Pons (tissue), 1 donor: ENCODE measurements at places on chromosomes 12 and 14.

DNA sequence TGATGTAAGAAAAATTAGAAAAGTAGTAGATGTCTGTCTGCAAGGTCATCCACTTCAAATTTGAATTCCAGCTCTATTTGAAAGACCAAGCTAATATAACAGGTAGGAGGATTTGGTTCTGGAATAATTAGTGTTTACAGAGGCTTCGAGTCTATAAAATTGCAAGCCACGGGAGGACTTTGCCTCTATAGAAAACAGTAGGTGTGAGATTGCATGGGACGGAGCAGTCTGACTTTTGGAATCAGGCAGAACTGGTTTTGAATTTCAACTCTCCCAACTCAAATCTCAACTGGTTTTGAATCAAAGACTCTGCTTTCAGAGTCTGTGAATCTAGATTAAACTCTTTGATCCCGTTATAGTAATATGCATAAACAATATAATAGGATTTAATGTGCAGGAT, 82.4 kb downstream of the PIK3C2G start:
- DNase-seq: no peak

DNA sequence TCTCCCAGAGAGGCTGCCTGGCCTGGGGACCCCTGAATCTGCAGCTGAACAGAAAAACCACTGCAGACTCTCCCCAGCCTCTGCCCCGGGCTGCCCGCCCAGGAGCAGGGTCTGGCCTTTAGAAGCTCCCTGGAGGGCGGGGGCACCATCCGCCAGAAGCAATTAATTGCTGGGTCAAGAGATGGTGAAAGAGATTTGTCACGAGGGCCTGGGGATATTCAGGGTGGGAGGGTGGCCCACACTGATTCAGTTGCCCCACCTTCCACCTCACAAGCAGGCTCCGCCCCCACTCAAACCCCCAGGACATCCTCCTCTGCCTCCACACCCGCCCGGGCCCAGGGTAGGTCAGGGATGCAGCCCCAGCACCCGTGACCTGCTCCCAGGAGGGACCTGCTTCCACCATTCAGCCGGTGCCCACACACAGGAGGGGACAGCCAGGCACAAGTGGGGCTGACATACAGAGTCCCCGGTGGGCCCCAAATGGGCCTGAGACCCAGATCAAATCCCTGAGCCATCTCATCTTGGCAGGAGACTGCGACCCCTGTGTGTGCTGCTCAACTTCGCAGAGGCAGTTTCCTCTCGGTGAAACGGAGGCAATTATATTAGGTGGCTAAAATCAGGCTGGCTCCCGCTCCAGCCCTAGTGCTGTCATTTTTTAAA, 23.0 kb downstream of the NCOR2 start:
- DNase-seq: no peak

DNA sequence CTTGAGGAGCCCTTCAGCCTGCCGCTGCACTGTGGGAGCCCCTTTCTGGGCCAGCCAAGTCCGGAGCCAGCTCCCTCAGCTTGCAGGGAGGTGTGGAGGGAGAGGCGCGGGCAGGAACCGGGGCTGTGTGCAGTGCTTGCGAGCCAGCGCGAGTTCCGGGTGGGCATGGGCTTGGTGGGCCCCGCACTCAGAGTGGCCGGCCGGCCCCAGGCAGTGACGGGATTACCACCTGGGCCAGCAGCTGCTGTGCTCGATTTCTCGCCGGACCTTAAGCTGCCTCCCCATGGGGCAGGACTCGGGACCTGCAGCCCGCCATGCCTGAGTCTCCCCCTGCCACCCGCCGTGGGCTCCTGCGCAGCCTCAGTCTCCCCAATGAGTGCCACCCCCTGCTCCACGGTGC, 116.9 kb downstream of the PAWR start:
- DNase-seq: no peak

GRCh38 chr14:38873941-38874612, 229.0 kb downstream of the SEC23A start:
- DNase-seq: peak; percentile 62

DNA sequence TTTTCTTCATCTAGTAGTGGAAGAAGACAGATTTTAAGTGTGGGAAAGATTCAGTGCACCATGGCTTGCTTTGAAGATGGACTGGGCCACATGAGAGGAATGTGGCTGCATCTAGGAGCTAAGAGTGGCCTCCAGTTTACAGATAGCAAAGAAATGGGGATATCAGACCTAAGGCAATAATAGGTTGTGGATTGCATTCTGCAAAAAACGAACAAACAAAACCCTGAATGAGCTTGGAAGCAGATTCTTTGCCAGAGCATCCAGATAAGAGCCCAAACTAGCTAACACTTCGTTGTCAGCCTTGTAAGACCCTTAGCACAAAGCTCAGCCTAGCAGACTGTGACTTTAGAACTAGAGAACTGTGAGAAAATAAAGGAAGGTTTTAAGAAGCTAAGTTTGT, 9.6 kb downstream of the ATXN7L3B start:
- DNase-seq: no peak

DNA sequence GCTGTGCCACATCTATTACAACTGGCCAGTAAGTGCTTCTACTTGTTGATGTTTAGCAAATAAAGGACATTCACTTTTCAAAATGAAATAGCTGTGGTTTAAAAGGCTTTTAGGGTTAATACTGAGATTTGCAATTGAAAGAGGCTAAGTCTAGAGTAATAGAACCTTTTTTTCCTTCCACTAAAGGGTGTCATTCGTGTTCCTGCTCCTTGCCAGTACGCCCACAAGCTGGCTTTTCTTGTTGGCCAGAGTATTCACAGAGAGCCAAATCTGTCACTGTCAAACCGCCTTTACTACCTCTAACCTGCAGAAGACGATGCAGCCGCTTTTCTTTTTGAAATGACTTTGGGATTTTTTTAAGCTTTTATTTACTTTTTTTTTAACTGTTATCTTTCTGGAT, 33.6 kb downstream of the PIWIL1 start:
- DNase-seq: no peak

DNA sequence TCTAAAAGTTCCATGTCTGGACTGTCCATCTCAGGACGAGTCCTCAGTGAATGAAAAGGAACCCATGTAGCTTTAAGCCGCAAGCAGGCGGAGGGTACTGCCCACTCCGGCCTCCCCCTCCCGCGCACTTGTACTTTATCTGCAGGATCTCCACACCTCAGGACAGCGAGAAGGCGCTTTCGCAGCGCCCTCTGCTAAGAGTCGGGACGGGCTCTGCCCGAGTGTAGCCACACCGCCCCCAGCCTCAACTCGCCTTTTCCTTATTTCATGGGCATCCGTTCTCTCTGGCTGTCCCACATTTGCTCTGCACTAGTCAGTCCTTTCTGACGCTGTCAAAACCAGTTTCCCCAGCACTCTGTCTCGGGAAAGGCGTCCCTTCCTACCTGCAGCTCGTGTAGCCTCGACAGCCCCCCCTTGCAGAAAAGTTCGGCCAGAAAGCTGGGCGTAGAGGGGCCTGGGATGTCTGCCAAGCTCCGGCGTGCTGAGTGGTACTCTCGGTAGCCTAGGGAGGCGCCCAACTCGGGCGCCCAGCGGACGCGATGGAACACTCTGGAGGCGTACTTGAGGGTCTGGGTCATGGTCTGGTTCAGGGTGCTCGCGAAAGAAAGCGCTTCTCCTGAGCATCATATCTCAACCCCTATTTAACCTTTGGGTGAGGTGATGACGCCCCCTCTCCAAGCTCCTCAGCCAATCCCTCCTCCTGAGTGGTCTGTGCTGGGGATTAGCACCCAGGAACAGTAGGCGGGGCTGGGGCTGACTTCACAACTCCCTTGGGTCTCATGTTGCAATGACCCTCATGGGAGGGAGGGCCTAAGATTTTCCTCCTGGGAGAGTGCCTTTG, at the start of gene CYP27B1:
Gene CYP27B1, minus strand, starts transcription at position 615 of the 841 bp plus-strand sequence. Its CDS starts 37 bp downstream, at position 578.
- DNase-seq: no peak

DNA sequence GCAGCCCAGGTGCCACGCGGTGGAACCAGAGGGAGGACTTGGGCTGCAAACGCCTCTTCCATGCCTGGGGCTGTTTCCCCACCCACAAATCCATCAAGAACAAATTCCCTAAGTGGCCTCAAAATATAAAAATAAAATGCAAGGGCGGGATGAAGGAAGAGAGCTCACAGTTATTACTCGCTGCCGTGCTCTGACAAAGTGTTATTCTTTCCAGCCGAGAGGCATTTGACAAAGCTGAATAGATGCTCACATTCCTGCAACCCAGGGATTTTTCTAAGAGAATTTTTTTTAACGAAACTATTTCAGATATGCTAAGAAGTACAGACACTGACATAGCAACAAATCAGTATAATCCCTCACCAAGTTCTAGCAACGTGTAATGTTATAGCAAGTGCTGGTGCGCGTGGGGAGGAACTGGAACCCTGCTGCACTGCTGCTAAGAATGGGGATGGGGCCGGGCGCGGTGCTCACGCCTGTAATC, 70.7 kb downstream of the SCARB1 start:
- DNase-seq: peak; percentile 45

DNA sequence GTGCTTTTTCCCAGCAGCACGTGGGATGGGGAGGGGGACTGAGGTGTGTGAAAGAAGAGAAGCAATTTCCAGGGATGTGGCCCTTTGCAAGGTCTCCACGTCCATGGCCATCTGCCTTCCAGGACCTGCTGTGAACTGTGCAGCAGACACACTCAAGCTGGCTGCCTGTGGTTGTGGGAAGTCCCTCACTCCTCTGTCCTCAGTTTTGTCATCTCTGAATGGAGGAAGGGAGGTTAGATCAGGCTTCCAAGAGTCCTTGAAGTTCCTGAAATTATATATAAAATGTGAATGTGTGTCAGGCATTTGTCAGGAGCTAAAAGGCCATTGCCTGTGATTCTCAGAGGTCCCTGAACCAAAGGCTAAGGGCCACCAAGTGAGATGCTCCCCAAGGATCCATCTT, 328.2 kb downstream of the CACNA1C start:
- no peak for DNase-seq

GRCh38 chr12:48972952-48973483, 1.5 kb upstream of the WNT10B start:
- no peak for DNase-seq

- no peak for DNase-seq
These were observed 54.4 kb downstream of the GALNT16 start for GRCh38 chr14:69314327-69314726.

- DNase-seq: no peak
These were observed 57.3 kb upstream of the E2F7 start for GRCh38 chr12:77122661-77123060.
